ENCODE measurements at places on chromosomes 11 and 22.

DNA sequence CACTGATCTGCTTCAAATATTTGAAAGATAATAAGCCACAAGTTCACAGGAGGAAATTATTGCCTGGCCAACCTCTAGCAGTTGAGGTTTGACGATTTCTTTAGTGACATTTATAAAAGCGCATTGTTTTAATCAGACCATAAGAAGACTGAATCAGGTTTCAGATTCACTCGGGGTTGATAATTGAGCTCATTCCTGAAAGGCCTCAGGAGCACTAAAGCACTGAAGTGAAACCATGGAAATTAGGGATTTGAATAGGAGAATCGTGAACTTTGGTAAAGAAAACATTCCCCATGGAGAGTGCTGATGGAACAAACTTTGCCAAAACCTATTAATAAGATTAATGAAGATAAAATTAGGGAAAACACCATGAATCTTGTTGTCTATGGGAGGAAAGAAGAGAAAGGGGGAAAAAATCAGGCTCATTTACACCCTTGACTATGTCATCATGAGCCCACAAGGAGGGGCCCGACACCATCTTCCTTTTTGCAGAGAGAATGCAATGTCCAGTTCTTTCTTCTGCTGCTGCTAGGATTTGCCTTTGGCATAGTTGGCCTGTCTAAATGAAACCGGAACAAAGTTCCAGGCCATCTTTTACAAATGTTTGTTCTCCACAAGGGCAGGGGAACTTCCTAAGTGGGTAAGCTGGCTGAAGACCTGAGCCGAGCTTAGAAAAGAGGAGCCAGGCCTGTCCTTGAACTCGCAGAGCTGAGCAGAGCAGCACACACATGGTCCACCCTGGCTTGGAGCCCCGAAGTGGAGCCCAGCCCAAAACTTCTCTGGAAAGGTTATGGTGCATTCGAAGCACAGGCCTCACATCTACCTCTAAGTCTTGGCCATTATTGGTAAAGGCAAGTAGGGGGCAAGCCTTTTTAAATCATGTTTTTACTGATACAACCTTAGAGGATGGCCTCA is 56.1 kb upstream of the EIF3M start:
- no peak for DNase-seq

GRCh38 chr11:14705067-14705466 is 61.5 kb downstream of the PDE3B start:
- DNase-seq: no peak

DNA sequence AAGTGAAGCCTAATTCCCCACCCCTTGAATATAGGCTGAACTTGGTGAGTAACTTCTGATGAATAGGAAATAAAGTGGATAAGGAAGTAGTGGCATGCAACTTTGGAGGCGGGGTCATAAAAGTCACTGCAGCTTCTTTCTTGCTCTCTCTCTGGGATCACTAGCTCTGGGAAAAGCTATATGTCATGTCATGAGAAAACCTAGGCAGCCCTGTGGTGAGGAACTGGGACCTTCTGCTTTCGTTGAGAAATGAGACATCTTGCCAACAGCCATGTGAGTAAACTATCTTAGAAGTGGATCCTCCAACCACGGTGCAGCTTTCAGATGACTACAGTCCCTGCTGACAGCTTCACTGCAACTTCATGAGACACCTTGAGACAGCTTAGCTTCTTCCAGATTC is 15.7 kb downstream of the ZNF214 start:
- DNase-seq: no peak

DNA sequence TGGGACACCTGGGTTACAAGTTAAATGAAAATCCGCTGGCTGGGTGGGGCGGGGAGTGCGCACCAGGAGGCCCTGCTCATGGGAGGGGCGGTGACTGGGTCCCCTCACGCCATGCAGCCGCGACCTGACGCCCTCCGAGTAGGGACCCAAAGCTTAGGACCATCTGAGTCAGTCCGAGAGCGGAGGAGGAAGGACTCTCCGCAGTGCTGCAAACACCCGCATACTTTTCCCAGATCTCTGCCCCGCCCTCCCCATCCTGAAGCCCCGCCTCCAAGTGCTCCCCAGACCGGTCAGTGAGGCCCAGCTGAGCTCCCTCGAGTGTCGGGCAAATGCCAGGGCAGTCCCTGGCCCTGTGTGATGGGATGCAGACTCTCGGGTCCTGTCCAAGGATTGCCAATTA is 6.6 kb upstream of the FLI1 start:
- DNase-seq: no peak

- DNase-seq: no peak
Measured at GRCh38 chr11:102497061-102497460, 33.5 kb downstream of the MMP7 start.

GRCh38 chr11:9839550-9839949 is 175.7 kb downstream of the SWAP70 start:
- DNase-seq: no peak

- DNase-seq: no peak
Measured at GRCh38 chr22:49453771-49454170, 373.9 kb downstream of the BRD1 start.

GRCh38 chr22:38223289-38223960 is 21.6 kb downstream of the MAFF start:
- DNase-seq: no peak

DNA sequence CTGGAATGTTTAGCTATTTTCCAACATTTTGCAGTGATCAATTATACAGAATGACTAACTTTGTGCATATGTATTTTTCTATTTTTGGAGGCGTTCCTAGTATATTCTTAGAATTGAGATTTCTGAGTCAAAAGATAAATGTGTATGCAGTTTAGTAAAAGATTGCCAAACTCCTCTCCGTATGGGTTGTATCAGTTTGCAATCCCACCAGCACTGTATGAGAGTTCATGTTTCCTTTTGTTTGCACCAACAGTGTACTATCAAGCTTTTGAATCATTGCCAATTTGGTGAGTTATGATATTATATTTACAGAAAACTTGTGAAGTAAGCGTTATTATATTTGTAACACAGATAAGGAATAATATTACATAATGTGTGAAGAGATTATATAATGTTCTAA is 658.7 kb downstream of the JRKL start:
- no peak for DNase-seq

DNA sequence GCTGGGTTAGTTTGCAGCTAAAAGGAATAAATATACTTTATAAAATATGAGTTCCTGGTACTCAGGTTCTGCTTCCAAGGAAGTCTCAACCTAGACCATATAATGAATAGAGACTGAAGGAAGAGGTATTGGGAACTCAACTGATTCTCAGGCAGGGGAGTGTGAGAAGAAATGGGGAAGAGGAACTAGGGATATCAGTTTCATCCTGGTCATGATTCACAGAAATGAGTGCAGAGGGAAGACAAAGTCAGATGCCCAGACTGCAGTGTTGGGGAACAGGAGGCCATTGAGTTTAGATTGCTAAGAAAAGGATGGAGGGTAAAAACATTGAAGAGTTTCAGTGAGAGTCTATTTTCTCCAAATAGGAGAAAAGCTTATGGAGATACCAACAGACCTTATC is 28.8 kb downstream of the PLAAT5 start:
- DNase-seq: no peak

DNA sequence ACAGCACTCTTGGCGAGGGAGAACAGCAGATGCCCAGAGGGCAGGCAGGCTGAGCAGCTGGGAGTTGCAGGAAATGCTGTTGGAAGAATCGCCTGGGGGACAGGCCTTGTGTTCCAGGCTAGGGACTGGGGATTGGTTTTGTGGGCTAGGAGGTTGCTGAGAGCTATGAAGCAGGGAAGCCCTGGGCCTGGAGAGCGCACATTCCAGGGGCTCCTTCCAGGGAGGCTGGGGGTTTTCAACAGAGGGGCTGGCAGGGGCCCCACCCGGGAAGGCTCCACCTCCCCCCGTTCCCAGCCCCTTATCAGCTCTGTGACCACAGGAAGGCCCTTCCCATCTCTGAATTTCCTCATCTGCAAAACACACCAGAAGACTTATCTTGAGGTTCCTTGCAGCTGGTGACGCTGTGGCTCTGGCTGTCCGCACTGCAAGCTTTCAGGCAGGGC is 21.7 kb downstream of the WNT11 start:
- DNase-seq: no peak

DNA sequence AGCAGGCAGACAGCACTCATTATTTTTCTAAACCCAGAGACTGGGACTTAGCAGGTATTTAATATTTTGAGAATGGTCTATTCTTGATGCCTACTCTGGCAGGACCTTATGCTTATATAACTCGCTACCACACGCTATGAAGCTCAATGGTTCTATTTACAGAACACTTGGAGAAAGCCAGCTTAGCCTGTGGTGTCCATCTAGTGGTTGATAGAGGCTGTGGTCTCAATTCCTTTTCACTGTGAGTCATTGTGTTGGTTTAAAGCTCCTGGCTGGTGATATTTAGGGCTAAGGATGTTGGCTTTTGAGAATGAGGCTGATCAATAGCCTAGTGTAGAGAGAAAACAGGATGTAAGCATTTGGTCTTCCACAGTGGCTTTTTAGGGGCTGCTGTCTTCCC is 206.4 kb downstream of the DBX1 start:
- DNase-seq: no peak

DNA sequence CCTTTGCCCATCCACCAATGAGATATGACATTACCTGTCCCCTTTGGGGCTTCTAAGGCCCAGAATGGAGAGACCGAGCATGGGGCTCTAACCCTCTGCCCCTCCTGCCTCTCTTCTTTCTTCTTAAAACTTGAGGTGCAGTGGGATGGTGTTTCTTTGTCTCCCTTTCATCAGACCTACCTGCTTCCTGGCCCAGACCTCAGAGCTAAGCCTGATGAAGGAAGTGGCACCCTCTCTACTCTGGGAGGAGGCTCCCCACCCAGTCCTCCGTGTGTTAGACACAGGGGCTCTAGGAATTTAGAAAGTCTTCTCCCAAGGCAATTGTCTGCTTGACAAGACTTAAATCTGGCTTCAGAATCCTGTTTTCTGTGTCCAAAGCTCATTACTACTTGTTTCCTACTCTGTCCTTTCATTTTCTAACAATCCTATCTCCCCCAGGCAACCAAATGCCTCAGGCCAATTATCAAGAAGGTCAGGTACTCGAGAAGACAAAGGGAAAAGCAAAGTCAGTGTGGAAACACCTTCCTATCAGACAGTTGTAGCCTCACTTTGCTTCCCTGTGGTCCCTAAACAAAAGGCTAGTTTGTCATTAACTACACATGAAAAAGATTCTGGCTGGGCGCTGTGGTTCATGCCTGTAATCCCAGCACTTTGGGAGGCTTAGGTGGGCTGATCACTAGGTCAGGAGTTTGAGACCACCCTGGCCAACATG is 20.3 kb upstream of the PARVA start:
- DNase-seq: no peak

- DNase-seq: no peak
Measured at GRCh38 chr11:46202149-46202548, 75.3 kb upstream of the CREB3L1 start.

GRCh38 chr22:19820880-19821522 is 33.7 kb downstream of the GNB1L start:
- DNase-seq: no peak

DNA sequence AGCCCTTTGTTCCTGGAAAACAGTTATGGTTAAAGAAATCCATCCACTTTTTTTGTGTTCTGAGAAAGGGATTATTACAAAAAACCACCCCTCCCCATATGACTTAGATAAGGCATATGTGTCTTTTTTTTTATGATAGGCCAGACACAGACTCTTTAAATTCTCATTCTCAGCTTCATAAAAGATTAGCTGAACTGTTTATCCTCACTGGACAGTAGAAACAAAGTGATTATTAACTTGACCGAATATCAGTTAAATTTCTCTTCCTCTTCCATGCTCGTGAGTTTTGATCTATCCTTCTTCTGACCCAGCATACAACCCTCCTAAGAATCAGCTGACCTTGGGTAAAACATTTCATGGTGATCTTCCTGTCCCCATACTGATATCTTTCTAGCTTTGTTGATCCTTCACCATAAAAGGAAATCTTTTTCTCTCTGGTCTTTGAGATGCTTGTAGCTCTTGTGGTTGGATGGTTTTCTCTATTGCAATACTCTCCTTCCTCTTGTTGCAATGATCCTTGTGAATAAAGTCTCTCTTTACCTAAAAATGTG is 26.2 kb downstream of the OR2AG2 start:
- no peak for DNase-seq
